ENCODE measurements at places on chromosomes 7 and 10.

DNA sequence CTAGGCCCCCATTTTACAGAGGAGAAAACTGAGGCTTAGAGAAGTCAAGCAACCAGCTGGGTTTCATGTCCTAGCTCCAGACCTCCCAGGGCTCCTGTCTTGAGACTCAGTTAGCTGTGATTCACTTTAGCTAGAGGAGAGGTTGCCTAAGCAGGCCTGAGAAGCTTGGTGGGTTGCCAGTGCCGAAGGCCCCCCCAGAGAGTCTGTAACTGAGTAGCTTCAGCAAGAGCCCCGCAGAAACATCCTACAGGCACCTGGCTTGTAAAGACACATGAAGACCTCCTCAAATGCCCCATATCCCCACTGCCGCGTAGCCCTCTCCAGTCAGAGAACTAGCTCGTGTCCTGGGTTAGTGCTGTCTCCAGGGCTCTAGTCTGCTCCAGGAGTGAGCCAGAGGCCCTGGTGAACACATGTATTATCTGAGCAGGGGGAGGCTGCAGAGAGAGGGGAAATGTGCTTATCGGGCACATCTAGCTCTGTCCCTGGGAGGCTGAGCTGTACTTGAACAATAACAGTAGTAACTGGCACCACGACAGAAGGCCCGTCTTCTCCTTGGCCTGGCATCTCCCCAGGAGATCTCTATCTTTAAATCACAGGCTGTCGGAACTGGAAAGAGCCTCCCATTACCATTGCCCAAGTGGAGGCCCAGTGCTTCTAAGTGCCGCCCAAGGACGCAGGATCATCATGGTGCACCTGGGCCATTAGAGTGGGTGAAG, 28.9 kb downstream of the UNC5B start:
- ATAC-seq: no peak

DNA sequence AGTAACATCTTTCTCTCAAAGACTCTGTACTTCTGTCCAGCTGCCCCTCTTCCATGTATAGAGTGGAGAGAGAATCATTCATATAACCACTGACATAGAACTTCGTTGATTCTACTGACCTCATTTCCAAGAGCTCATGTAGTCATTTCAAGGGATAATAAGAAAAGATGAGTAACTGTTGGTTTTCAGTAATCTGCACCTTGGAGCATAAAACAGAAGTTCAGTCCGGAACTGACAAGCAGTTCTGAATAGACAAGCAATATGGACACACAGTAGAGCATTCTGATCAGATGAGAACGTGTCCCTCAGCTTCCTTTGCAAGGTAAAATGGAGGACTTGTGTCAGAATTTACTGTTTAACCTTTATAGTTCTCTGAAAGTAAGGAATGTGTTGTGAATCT, 847.1 kb downstream of the REEP3 start:
- ATAC-seq: no peak

GRCh38 chr10:63929831-63930467, 408.7 kb downstream of the REEP3 start:
- no peak for ATAC-seq

DNA sequence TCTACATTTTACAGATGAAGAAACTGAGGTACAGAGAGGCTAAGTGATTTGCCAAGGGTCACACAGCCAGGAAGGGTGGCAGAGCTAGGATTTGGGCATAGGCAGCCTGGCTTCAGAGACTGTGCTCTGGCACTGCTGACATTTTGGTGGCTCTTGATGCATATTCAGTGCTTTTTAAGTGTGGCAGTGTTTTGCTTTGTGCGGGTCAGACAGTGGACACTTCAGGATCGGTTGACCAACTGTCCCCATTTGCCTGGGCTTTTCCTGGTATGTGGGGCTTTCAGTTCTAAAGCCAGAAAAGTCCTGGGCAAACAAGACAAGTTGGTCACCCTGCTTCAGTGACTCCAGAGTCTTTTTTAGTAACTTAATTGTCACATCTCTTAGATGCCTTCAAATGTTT, 35.0 kb downstream of the SUFU start:
- ATAC-seq: no peak

- ATAC-seq: no peak
Measured at GRCh38 chr10:46020344-46020657, 10.1 kb downstream of the NCOA4 start.

DNA sequence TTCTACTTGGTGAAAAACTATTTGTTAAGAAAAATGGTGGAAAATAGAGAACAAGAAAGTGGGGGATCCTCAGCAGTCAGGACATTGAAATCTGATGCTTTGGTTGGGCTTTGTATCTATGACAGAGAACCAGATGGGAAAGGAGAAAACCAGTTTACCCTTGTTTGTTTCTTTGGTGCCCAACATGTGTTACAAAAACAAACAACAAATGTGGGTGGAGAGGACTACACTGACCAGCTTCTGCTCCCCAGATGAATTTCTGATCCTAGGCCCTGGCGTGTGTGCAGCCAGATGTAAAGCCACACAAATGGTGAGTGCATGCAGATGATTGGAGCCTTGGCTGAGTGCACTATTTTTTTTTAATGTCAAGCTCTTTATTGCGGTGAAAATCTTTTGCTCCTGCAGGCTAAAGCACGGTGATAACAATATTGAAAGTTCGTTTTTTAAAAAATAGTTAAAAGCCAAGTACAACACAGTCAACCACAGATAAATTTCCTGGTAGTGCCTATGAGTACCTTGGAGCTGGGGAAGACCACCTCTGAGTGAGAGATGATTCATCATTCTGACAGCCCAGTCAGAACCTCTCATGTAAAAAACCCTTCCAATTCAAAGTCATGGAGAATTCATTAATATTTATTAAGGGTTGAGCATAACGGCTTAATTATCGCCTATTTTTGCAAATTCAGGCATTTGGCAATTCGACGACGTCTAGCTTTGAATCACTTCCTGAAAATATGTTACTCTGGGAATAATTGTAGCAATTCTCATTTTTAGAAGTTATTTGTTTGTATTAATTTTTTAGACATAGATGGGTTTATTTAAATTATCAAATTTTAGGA, 163.7 kb downstream of the AGMO start:
- ATAC-seq: no peak

- ATAC-seq: no peak
Measured at GRCh38 chr7:133300088-133300487, 47.2 kb downstream of the EXOC4 start.

DNA sequence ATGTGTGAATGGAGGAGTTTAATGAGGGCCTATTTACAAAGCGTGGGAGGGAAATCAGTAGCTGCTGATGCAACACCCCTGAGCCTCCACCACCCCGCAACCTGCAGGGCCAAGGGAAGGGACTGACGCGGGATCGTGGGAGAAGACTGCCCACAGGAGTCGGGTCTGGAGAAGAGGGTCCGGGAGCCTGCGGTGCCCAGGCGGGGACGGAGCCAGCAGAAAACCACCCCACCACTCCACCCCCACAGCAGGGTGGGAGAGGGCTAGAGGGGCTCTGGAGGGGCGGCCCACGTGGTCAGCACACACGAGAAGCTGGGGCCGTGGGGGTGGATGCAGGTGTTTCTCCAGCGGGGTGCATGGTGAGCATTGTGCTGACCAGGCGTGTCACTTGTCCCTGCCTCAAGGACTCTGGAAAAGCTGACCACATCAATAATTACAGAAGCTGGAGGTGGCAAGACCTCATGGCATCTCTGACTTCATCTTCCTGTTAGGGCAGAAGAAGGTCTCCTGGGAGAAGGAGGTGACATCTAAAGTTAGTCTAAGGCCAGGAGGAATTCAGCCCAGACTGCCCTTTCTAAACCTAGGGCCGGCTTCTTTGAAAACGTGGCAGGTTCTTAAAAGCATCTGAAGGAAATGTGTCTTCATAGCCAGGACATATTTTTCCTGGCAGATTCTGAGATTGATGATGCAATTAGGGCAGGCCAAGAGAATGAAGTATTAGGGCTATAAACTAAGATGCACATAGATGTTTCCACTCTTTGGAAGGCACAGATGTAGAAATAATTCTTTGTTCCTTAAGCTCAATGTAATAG, 150.9 kb downstream of the RGS10 start:
- no peak for ATAC-seq

GRCh38 chr10:79239924-79240581, 107.2 kb upstream of the PPIF start:
- no peak for ATAC-seq

DNA sequence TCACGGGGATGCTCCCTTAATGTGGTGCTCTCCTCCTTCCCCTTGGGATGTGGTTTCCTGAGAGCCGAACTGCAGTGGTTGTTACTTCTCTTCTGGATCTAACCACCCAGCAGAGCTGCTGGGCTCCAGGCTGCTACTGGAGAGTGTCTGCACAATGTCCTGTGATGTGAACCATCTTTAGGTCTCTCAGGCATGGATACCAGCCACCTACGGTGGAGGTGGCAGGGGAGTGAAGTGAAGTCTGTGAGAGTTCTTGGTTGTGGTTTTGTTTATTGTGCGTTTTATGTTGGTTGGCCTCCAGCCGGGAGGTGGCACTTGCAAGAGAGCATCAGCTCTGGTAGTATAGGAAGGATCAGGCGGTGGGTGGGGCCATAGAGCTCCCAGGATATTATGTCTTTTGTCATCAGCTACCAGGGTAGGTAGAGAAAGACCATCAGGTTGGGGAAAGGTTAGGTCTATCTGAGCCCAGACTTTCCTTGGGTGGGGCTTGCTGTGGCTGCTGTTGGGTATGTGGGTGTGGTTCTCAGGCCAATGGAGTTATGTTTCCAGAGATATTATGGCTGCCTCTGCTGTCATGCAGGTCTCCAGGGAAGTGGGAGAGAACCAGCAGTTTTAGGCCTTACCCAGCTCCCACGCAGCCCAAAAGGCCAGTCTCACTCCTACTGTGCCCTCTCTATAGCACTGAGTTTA, 87.9 kb downstream of the KIF20B start:
- ATAC-seq: no peak

- no peak for ATAC-seq
Measured at GRCh38 chr10:126939706-126940105, 34.5 kb downstream of the DOCK1 start.

DNA sequence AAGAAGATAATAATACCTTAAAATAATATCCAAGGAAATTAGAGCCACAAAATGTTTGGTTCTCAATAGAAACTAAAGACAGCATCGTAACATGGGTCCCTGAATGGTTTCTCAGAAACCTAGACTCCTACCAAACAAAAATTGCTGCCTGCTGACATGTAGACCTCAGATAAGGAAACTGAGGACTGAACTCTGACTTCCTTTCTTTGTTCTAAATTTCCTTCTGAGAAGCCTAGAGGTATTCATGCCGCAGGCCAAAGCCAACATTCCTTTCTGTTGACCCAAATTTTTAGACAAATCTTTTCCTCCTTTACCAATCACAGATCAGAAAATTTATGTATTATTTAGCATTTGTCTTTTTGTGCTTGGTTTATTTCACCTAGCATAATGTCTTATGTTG, 816.7 kb upstream of the PHF14 start:
- no peak for ATAC-seq

DNA sequence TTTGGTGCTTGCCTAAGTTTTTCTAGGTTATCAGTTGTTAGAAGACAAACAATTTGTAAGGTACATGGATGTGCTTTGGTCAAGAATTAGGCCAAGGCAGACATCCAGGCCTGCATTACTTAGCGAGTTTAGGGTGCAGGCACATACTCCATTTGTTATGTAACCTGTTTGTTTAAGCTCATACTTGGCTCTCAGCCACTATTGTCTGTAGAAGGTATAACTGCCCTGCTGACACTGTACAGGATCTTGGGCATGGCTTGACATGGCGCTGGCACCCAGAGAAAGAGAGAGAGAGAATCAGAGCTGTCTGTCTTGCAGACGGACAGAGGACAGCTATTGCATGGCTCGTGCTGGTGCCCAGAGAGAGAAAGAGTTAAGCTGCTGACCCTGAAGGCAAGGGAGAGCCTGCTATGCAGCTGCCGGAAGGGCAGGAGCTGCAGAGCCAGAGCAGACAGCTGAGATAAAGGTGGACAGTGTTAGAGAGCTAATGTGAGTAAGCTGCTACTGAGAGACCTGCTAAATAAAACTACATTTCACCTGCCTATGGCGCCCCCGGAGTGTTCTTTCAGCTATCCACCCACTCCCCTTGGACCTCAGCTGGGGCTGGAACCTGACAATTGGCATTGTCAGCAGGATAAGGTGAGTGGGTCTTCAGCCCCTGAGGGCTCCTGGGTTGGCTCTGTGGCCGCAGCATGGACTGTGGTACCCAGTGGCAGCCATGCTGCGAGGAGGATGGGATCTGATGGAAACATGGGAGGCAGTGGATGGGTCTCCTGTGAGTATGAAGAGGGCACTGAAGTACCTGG, 120.9 kb upstream of the TMEM106B start:
- no peak for ATAC-seq

GRCh38 chr7:26504411-26505120, 212.9 kb downstream of the SNX10 start:
- ATAC-seq: no peak

DNA sequence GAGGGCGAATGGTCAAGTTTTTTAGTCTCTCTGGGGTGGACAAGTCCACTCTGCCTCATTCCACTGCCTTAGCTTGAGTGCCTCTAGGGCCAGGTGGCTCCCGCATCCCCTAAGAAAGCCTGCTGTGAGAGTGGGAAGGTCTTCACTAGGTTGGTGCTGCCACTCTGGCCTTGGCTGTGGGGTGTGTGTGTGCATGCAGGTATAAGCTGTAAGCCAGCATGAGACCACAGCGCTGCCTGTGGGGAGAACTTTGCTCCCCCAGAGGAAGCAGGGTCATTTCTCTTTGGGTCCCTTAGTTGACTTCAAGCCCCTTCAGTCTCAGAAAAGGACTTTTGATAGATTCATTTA, 25.5 kb upstream of the PCBD1 start:
- ATAC-seq: no peak

GRCh38 chr10:3529691-3530090, 255.3 kb downstream of the KLF6 start:
- ATAC-seq: no peak

Data from stimulated activated memory B cell treated with anti-CD40 and anti-IgM and Interleukin-4, amounts not matched to agents 10 μg/mL and 1 μg/mL and 100 μg/mL, for 72 hours (primary cell).